Fibroblast of skin of right quadriceps (primary cell): ENCODE measurements at places on chromosomes 12 and 14.
A peak's percentile ranks its signal among the peaks of the same experiment; 100 is the strongest.

GRCh38 chr12:42128327-42128726, 16.3 kb downstream of the GXYLT1 start:
- DNase-seq, result peak; percentile 14

GRCh38 chr12:108129017-108129812, at the start of gene WSCD2:
Gene WSCD2 (plus strand): TSS chr12:108129288. CDS start chr12:108195833, 66,545 bp downstream.
- DNase-seq, result peak; percentile 21

DNA sequence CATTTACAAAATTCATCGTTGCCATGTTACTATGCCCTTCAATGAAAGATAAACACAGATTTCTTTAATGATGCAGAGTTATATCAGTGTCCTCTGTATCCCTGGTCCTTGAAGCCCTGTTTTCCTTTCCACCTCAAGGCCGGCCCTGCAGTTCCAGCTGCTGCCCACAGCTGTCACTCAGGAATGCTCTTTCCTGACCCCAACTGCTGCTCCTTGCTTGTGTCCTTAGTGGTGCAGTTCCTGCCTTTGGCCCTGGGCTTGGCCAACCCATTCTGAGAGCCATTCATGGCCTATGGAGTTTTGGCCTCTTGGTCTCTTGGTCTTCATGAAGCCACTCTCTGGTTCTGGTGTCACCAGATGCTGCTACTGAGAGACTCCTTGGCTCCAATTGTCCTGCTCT, 93.1 kb downstream of the GAS2L3 start:
- DNase-seq, result no peak

- no peak for DNase-seq
Measured at GRCh38 chr14:60977847-60978246, 3.0 kb downstream of the TRMT5 start.

DNA sequence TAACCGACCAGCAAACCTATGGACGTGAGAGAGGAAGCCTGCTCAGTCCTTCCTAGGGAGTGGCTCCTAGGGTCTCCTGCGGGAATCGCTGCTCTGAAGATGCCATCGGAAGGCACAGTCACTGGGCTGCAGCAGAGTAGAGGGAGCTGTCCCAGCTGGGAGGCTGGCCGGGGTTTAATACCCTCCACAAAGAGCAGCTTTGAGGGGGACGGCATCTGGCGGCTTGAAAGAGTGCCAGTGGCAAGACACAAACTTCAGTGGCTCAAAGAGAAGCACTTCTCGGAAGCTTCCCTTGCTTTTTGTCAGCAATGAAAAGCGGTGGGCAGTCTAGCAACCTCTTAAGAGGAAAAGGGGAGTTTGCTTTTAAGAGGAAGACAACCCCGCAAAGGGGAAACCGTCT, 114.6 kb downstream of the TMEM132C start:
- no peak for DNase-seq

GRCh38 chr12:46160981-46161690, 107.7 kb downstream of the SLC38A1 start:
- no peak for DNase-seq

- no peak for DNase-seq
Measured at GRCh38 chr14:23729720-23730387, 93.7 kb downstream of the DHRS2 start.
